Suppressor macrophage (primary cell): ENCODE measurements at places on chromosomes 2 and 18.

- peak; percentile 23 for DNase-seq
Observed at GRCh38 chr2:36530178-36530982, 67.6 kb downstream of the FEZ2 start.

DNA sequence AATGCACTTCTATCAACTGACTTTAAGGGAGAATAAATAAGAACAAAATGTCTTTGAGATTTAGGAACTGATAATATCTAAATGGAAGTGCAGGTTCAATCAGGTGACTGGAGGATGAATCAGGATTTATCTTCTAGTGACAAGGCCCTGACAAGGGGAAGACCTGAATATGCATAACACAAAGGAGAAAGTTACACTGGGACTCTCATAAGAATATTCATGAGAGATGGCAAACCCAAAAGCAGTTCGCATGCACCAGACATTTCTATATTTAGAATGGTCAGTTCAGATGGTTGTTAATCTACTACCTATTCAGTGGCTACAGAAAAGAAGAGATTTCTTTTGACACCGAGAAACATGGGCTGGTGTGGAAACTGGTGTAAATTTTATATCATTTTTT lies 1771.3 kb upstream of the LRRTM1 start:
- no peak for DNase-seq

- DNase-seq, result no peak
Observed at GRCh38 chr2:198411936-198412335, 607.5 kb downstream of the PLCL1 start.

DNA sequence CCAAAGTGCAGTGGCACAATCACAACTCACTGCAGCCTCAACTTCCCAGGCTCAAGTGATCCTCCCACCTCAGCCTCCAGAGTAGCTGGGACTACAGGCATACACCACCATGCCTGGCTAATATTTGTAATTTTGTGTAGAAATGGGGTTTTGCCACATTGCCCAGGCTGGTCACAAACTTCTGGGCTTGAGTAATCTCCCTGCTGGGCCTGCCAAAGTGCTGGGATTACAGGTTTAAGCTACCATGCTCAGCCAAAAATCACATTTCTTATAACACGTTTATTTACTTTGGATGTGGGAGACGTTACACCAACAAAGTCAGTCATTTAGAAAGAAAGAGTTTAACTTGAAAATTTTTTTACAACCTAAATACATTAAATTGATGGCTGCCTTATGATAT lies 209.0 kb upstream of the VWC2L start:
- no peak for DNase-seq
